Renal cortical epithelial cell (primary cell): ENCODE measurements at places on chromosomes 2 and 18. TPM values are rescaled to one million over a fixed set of nuclear protein-coding genes. Genes with fewer than 3 reads are reported as not detected.
A peak's percentile ranks its signal among the peaks of the same experiment; 100 is the strongest.

DDX18 gene
- 69.5 and 98.0 TPM in 2 replicates for total RNA-seq

PID1 gene
- 1.0 and 1.5 TPM in 2 replicates for total RNA-seq

IL1A gene
- total RNA-seq: 0.15 and 6.3 TPM in 2 replicates

ZNF521 gene
- under 0.01 and 1.3 TPM in 2 replicates for total RNA-seq

TACR1 gene
- 0.10 TPM in 1 of 2 replicates, not detected in the other for total RNA-seq

FBXO41 gene
- 3.6 and 6.3 TPM in 2 replicates for total RNA-seq

DNA sequence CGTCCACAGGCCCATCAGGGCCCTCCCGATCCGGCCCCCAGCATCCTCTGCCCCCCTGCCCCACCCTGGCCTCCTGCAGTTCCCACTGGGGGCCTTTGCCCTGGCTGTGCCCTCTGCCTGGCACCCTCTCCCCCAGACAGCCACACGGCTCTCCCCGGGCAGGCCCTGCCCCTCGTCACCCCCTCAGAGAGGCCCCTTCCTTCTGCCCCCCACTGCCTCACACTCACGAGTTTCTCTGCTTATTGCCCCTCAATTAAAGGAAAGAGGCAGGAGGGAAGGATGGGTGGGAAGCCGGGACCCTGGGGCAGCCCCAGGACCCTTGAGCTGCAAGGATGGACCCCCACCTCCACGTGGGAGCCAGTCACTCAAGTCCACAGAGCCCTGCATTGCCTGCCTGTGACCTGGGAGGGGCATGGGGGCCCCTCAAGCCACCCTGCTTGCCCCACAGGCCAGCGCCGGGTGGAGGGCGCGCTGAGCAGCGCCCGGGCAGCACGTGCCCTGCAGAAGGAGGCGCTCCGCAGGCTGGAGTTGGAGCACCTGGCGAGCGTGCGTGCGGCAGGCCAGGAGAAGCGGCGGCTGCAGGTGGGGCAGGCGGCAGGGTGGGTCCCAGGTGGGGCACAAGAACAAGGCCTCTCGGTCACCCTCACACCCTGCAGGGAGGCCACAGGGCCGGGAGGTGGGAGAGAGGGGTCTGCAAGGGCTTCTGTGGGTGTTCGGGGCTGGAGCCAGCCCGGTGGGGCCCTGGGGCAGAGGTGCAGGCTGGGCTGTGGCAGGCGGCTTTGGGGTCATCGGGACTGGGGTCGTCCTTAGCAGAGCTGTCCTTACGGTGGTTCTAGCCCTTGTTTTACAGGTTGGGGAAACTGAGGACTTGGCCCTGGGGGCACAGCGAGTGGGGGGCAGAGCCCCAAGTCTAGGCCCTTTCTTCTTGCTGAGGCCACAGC, 30.5 kb upstream of the SNED1 start:
- no peak for DNase-seq

DNA sequence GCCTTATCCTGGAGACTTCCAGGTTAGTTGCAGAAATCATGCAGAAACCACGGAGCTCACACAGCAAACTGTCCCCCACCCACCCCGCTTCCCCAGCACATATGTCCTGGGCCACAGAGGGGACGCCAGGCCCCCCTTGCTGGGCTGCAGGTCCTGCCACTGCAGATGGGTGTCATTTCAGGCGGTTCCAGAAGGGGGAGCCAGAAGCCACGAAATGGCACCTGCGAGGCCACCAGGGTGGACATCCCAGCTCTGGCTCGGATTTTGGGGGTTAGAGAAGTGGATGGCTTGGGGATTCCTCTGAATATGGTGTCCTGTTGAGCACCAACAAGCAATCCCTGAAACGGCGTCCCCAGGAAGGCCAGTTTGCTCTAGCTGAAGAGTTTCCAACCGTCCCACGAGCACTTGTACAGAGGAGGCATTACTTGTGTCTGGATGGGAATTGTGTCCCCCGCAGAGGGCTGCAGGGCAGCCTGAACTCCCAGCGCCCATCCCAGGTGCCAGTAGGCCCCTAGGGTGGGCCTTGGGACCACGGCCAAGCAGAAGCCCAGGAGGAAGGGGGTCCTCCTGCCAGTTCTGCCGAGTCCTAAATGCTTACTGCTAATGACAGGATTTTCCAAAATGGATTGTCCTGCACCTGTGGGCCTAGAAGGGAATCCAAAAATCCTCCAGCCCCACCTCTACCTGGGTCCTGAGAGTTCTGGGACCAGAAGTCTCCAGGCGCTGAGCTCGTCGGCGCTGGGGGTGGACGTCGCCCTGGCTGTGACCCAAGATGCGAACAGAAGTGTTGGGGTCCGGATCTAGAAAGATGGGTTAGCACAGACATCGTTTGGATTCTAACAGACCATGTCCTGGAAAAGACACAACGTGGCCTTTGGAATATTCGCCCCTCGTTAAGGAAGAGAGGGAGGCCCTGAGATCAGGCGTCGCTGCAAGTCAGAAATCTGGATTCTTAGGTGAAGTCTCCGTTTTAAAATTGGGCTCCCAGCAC, 14.6 kb upstream of the NFATC1 start:
- no peak for DNase-seq

GRCh38 chr2:122203523-122203922, 448.1 kb downstream of the TSN start:
- DNase-seq: peak; percentile 95

- DNase-seq: no peak
Measured at GRCh38 chr2:173860566-173860965, 104.6 kb downstream of the SP3 start.

- peak; percentile 33 for DNase-seq
Measured at GRCh38 chr2:70463997-70464396, 89.6 kb downstream of the TGFA start.

- DNase-seq: no peak
Measured at GRCh38 chr2:241724975-241725870, 9.2 kb upstream of the D2HGDH start.

DNA sequence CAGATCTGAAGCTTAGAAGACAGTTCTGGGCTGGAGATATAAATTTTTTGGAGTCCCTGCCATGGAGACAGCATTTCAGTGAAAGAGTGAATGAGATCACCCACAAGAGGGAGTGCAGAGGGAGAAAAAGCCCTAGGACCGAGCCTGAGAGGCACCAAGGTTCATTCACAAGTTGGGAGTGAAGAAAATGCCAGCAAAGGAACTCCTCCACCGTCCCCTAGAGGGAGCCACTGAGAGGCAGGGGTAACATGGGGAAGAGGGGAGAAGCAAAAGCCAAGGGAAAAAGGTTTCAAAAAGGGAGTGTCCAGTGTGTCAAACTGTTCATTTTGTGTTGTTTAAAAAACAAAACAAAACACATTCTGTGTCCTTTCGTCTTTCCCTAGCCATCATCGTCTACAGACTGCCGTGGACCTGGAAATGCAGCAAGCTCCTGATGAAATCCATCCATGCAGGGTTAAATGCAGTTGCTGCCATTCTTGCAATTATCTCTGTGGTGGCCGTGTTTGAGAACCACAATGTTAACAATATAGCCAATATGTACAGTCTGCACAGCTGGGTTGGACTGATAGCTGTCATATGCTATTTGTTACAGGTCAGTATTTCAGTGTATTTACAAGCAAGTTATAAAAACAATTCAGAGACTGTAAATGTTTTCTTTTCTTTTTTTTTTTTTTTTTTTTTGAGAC, 19.1 kb downstream of the CYBRD1 start:
- no peak for DNase-seq

DNA sequence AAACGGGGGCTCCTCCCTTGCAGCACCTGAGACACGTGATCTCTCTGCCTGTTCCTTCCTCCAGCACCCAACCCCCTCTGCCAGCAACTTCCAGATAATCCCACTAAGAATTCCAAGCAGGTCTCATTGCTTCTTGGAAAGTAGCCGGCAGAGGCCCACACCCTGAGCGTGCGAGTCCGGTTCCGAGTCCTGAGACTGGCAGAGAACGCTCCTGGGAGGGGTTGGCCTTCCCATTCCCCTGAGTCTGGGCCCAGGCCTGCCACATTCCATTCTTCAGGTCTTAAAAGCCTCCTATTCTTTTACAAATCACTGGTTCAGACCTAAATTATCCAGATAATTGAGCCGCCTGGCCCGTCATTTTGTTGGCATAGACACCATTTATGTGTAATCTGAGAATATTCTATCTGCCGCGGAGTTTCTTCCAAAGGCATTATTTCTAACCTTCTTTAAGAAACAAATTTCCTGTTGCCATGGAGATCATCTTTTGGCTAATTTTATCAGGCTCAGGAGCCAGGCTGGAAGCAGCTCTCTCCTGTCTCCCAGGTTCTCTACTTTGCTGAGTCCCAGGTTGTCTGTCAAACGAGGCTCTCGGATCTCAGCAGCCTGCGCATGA, 165.4 kb downstream of the MYCN start:
- DNase-seq: no peak

GRCh38 chr2:39069136-39069515, 51.7 kb downstream of the SOS1 start:
- no peak for DNase-seq
